ENCODE measurements at places on chromosomes 3 and 15.

GRCh38 chr15:76468722-76469121, 132.1 kb downstream of the ISL2 start:
- no peak for DNase-seq

GRCh38 chr3:123414973-123415775, 33.7 kb downstream of the ADCY5 start:
- no peak for DNase-seq

- no peak for DNase-seq
These were observed 286.8 kb upstream of the TRIM42 start for GRCh38 chr3:140391061-140391460.

DNA sequence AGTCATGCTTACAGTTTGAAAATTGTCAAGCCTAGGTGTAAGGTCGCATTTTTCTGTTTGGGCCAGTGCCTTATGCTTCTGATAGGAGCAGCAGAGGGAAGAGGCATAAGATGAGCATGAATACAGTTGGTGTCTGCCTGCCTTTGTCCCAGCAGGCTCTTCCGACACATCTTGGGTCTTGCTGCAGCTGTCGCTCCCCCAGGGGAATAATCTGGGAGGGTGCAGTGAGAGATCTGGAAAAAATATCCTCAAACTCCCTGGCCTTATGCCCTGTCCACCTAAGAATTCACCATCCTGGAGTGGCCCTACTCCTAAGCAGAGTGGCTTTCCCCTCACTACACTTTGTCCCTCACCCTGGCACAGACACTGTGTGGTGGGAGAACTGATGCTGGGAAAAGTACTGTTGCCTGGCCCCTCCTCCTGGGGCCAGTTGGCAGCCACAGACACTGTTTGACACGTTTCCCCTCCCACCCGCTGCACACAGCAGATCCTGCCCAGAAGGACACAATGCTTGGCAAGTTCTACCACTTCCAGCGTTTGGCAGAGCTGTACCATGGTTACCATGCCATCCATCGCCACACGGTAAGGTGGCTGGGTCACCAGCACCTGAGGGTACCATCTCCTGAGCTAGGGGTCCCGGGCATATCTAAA, 21.1 kb upstream of the RHO start:
- DNase-seq = no peak

GRCh38 chr3:112631257-112631656, 9.7 kb downstream of the CCDC80 start:
- DNase-seq = no peak

DNA sequence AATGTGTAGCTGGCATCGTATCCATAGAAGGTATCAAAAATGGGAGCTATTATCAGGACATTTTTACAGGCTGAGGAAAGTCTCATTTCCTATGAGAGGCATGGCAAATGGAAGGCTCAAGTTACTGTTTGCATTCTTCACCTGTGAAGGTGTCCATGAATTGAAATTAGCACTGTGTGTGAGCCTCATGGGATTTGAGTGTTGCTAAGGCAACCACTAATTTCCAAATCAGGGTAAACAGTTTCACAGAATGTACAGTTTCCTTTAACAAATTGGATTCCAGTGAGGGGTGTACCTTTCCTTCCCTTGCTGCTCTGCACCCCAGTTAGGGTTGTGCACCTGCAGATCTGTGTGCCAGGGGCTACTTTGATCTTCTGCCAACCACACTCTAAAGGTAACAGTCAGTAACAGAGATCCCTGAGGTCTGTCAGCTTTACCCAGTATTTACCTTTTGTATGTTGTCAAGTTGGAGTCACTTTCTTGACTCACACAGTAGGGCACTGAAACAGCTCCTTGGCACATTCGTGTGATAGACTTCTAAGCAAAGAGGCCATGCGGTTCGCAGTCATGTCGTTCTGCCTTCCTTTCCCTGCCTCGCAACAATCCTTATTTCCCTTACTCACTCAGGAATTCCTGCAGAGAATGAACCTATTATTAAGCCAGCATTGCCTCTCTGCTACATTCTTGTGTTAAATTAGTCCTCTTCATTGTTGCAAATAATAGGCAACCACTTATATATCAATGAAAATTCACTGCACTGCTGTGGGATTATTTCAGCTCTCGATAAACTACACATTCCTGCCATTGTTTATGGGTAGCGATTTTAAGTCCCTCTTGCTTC, 129.8 kb upstream of the GBE1 start:
- no peak for DNase-seq

DNA sequence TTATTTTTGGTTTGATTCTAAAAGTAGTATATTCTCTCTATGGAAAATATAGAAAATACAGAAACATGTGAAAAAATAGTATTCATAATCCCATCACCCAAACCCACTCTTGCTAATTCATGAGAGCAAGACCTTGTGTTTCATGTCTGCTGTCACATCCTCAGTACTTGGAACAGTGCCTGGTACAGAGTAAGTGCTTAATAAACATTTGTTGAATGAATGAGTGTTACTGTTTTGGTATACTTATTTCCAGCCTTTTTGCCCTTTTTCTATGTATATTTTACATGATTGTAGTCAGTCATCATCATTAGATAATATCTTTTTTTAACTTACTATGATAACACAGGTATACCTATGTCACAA, 59.3 kb downstream of the IL16 start:
- DNase-seq = no peak

DNA sequence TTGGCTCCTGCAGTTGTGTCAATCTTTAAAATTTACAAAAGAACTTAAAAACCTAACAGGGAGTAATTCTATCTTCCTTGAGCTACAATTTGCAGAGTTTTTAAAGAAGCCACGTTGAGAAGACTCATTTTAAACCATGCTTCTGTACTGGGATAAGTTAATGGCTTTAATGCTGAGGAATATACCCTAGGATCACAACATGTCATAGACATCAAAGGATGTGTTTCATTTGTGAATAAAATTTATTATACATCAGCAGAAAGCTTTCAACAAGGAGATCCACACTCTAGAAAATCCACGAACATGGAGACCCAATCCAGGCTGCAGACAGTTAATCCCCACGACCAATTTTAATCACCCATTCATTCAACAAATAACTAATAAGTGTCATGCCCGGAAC, 297.2 kb downstream of the MAGI1 start:
- DNase-seq = no peak

GRCh38 chr15:52421029-52421428, 107.7 kb downstream of the MYO5A start:
- no peak for DNase-seq

DNA sequence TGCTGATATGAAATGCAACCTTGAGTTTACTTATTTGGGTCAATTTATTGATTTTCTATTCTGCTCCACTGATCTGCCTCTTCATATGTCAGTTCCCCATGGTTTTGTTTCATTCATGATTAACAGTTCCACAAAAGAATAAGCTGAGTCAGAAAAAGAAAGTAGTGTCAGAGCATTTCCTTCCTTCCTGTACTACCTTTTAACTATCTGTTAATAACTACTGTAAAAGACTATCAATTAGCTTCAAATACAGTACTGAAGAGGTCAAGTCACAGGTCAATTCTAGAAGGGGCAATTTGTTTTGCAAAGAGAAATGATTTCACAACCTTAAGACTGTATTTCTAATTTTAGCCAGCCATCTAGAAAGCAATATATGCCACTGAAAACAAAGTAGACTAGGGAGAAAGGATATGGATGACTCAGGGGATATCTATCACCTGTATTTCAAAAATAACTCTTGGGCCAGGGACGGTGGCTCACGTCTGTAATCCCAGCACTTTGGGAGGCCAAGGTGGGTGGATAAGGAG, 129.5 kb downstream of the TFDP2 start:
- no peak for DNase-seq

DNA sequence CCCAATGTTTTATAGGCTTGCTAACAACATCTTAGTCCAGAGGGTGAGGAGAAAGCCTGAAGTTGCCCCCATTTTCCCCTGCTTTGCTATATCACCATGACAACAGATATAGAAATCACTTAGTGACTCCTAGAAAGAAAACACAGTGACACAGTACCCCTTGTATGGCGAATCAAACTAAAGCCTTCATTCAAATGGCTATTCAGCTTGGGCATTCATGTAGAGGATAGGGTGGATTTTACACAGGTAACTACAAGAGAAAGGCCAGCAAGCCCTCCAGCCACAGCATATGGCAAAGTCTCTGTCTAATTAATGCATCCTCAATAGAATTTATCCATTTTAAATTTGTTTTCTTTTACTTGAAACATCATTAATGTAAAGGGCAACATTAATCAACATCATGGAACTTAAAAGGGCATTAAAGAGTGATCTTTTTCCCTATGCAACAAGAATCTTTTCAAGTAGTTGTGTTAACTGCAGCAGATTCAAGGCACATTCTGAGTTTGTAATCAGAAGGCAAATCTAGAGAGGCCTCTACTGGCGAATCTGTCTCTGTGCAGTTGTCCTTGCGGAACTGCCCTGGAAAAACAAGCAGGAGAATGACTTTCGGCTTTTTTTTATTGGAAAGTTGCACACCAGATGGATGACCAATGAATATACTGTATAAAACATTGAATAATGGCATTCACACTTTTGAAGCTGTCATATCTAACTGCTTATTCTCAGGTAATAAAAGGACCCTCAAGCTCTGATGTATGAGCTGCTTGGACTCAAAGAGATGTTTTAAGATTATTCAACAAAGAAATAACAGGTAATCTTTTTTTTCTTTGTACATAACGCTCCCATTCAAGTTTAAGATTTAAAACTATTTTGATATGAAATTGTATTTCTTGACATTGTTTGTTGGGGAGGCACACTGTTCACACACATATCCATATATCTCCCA, 621.7 kb upstream of the AGTR1 start:
- peak; percentile 44 for DNase-seq

- no peak for DNase-seq
These were observed 127.5 kb upstream of the CD96 start for GRCh38 chr3:111414531-111414930.

- DNase-seq = no peak
These were observed 186.3 kb downstream of the FEZF2 start for GRCh38 chr3:62187022-62187431.

DNA sequence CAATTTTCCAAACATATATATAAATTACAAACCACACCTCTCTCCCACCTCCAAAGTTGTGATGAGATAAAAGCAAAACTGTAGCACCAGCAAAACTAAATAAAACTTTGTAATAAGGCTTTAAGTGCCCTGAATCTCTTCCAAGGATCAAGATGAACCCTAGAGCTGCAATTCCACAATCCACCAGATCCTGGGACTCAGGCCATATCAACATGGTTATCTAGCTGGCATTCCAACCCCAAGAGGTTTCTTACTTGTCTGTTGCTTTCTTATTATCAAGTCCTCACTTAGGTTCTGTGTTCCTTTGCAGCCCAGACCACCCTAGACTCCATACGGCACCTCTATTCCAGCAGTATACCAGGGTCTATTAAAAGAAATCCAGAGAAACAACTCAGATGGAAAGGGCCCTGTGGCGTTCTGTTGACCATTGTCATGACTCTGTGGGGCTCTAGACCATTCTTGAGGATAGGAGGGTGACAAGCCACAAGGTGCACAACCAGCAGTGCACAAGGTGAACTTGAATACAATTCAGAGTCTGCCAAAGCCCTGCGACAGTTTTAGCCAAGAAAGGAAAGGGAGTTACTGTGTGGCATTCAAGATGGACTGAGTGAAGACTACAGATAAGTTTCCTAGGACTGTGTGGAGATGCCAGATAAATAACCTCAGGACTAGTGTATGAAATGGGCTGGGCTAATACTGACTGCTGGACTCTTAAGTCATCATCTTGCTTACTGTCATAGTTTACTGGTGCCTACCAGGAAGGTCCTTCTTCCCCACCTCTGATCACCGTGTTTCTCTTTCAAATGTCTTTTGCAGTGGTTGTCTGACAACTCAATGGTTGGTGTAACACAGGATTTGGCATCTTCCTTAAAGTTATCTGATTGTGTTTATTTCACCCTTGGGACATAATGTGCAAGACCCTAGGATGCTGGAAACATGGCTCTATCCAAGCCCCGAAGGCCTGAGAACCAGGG, 27.2 kb downstream of the ACKR2 start:
- DNase-seq = no peak

- peak; percentile 63 for DNase-seq
These were observed 20.7 kb upstream of the FEM1B start for GRCh38 chr15:68256675-68257450.

DNA sequence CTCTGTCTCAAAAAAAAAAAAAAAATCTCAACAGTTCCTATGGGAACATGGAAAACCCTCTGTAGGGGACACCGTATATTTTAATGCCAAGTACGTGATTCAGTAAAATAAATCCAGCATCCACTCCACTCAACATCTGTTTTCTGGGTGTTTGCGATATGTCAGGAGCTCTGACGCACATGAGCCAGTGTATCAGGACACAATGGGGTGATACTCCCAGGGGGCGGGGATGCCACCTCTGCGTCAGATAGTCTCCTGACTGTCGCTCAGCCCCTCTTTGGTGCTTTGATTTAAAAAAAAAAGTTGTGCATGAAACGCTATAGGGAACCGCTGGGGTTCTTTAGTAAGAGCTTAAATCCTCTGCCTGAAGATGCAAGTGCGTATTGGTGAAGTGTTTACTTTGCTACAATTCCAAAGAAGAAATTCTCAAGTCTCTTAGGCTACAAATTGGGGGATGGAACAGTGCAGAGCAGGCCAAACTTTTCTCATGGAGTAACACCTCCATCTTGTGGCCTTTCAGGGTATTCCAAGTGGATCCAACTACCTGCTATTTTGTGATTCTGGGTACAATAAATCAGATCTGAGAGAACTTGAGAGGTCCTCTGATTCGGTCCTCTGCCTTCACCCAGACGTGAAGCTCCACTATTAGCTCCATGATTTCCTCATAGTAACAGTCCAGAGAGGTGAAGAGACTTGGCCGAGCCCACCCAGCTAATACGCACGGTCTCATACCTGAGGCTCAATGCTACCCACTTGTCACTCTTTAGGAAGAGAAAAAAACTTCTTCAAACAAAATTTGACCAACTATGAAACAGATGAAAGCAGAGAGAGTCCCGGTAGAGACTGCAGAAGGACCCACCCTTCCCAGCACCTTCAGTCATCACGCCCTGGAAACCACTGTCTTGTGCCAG, 9.3 kb upstream of the NR2E3 start:
- no peak for DNase-seq

DNA sequence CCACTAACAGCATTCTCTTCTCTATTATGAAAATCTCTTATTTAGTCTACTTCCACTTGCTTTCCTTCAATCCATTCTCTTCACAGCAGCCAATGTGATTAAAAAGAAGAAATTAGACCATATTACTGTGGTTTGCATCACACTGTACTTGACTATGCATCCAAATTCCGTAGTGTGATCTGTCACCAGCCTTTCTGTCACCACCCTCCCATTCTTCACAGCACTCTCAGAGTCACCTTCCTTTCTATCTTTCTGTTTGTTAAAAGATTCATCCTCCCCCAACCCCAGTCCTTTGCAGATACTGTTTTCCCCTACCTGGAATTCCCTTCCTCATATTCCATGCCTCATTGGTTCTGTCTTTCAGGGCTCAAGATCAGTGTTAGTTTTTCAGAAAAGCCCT, 55.0 kb upstream of the ABHD10 start:
- DNase-seq = no peak

- no peak for DNase-seq
These were observed 73.8 kb downstream of the MCTP2 start for GRCh38 chr15:94305133-94305532.

GRCh38 chr15:41820791-41821423, 7.0 kb upstream of the JMJD7 start:
- DNase-seq = no peak
